ENCODE measurements at places on chromosomes 4 and X. TPM values are rescaled to one million over a fixed set of nuclear protein-coding genes. Genes with fewer than 3 reads are reported as not detected.

DNA sequence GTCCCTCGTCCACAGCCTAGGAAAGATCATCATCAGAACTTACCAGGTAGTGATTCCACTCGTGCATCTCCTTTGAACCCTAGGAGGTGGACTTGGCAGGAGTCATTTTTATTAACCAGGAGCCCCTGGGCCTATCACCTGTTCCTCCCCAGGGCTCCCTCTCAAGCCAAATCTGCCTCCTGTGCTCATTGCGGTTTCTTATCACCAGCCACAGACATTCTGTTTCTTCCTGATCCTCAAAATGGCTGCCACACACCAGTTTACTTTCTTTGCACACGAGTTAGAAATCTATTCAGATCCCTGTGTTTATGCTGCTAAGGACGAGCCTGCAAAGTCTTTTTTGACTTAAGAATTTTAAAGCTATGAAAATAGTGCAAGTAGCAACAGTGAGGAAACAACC, 354.5 kb upstream of the BOD1L1 start:
- H3K4me3 ChIP-seq, result no peak overlapping the region
- DNase-seq, result no peak
- H3K27ac ChIP-seq, result no peak overlapping the region

- no peak overlapping the region for H3K27ac ChIP-seq
- no peak overlapping the region for H3K4me3 ChIP-seq
- DNase-seq, result no peak
- H3K4me1 ChIP-seq, result no peaks in the 10 kb centered on the region
Observed at GRCh38 chrX:15207994-15208393, 61.9 kb downstream of the ASB9 start.

The FOXO4 gene
- 55.7 TPM for total RNA-seq

The UBE2A gene
- total RNA-seq, result 30.2 TPM

The PTTG2 gene
- total RNA-seq, result 2.3 TPM

The PLK4 gene
- total RNA-seq, result 0.78 TPM

All from ovary (tissue), 10 donors.